LNCaP clone FGC (cell line): ENCODE measurements at places on chromosomes 3 and 15.
A peak's percentile ranks its signal among the peaks of the same experiment; 100 is the strongest.

- no peak for DNase-seq
Measured at GRCh38 chr3:145209561-145209960, 951.4 kb downstream of the PLOD2 start.

- no peak for DNase-seq
Measured at GRCh38 chr15:55574096-55574495, 14.0 kb downstream of the PYGO1 start.

DNA sequence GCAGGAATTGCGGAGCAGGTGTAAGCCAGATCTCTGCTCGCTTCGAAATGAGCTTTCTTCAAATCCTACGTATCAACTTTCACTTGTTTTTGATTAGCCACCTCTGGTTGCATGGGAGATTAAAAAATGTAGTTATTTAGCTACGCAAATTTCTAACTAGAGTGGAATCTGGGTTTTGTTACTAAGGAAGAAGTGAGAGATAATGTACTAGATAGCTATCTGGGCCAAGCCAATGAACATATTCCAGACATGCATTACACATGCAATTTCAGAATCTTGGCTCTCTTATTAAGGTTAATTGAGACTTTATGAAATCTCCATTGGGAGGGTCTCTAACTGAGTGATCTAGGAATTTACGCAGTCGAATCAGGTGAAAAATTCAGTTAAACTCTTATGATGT lies 765.7 kb downstream of the DIPK2A start:
- DNase-seq, result no peak

DNA sequence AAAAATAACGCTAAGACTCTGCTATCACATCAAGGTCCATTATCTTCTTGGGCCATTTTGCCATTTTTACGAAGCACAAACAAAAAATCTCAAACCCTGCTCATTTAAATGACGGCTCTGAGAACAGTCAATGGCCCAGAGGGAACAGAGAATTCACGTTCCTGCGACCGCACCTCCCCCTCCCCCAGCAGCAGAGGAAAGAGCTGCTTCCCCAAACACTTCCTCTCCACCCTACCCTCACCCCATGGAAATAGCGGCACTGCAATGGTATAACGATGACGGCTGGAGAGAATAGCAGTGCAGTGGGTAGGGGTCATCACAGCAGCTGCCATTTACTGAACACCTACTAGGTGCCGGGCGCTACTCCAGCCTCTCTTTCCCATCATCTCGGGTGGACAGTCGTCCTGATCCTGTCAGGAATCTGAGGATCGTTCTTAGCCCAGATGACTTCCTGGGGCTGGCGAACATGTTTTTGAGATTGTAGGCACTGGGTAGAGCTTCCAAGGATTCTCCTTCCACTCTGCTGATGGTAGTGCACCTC lies 113.3 kb downstream of the IQSEC1 start:
- no peak for DNase-seq

- DNase-seq, result no peak
Measured at GRCh38 chr3:4425707-4426106, 41.4 kb downstream of the SUMF1 start.

DNA sequence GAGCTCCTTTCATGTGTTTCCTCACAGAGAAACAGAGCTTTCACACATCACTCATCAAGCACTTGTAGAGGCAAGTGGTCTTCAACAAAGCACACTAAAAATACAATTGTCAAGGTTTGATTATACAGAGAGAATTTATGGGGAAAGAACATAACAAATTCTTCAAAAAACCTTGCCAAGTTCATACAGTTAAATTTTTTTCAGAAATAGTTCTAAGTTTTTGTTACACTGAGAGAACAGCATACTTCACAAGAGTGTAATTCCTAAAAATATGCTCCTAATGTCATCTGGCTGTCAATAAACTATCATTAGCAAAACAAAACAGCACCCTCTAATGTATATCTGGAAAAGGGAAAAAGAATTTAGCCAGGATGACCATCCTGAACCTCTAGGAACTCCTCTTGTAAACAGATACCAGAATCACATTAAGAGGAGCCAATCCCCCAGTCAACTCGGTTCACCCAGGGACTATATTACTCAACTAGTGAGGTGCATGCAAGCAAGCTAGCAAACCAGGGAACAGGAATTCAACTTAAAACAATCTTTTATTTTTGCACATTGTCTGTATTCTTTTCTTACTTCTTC lies 63.3 kb downstream of the RAD18 start:
- DNase-seq, result no peak

GRCh38 chr15:59296181-59296617 lies 76.5 kb downstream of the MYO1E start:
- DNase-seq, result no peak

GRCh38 chr15:79192462-79193036 lies 90.0 kb upstream of the ANKRD34C start:
- no peak for DNase-seq

DNA sequence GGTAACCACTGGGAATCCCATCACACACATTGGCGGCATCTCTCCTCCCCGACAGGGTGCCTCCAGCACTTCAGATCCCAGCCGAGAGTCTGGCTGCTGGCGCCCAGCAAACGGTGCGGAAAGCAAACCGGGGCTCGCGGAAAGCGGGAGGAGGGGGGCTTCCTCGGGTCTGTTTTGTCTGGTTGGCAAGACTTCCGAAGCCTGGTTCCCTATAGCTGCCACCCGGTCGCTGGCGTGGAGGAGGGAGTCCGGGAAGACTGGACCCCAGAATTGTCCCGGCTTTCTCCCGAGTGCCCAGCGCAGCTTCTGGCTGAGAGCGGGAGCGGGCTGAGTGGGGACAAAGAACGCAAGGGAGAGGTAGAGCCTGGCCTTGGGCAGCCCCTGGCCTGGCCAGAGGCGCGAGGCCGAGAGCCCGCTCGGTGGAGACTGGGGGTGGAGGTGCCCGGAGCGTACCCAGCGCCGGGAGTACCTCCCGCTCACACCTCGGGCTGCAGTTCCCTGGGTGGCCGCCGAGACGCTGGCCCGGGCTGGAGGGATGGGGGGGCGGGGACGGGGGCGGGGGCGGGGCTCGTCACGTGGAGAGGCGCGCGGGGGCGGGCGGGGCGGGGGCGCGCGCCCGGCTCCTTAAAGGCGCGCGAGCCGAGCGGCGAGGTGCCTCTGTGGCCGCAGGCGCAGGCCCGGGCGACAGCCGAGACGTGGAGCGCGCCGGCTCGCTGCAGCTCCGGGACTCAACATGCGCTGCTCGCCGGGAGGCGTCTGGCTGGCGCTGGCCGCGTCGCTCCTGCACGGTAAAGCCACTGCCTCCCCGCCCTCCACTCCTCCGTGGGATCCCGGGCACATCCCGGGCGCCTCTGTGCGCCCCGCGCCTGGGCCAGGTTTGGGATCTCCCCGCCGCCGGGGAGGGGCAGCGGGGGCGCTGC lies at the start of gene CHRNA7:
Gene CHRNA7 (plus strand): TSS at position 654 of the 920 bp plus-strand sequence. CDS start 80 bp downstream, at position 734.
- DNase-seq, result no peak

- DNase-seq, result no peak
Measured at GRCh38 chr3:116445990-116446389, 703 bp upstream of the LSAMP start.

- no peak for DNase-seq
Measured at GRCh38 chr15:74314795-74315438, 52.5 kb downstream of the CYP11A1 start.

DNA sequence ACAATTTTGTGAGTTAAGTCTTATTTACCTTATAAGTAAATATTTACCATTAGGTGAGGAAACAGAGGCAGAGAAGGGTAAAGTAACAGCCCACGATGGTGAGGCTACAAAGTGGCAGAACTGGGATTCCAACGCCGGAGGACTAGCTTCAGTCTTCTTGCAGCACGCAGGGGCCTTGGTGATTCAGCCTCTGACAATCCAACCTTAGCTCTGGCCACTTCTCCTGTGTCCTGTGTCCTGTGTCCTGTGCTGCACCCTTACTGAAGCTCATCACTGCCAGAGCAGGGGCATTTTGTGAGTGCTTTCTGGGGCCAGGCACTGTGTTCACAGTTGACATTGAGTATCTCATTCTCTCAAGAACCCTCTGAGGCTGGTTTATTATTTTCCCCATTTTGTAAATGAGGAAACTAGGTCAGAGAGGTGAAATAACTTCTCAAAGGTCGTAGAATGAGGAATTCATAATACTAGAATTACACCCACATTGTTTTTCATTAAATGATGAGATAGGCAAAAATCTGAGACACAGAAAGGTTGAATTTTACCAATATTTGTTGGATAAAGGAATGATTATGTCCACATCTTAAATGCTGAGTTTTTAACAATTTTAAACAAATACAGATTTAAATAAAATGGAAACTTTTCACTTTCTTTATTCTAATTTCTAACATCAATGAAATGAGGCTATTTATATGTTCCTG lies 215.9 kb downstream of the BBX start:
- no peak for DNase-seq

DNA sequence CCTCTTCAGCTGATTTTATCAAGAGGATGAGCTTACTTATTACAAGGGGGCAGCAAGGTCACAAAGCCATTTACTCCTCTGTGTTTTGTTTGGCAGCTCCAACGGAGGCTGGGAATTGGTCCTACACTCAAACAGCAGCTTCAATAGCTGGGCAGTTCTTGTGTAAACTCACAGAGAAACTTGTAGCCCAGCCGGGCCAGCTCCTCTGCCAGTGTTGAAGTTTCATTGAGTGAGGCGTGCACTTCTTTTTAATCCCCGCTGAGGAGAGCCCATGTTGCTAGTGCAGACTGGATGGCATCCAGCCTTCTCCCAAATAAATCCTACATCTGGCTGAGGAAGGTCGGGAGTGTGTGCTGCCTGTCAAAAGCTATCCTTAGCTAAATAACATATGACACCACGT lies 59.5 kb downstream of the BFSP2 start:
- peak; percentile 97 for DNase-seq
